Hippocampal formation (tissue), 2 donors: ENCODE measurements at places on chromosomes 2 and 18.

- DNase-seq = peak; percentile 41
Measured at GRCh38 chr2:64017811-64018700, 1.2 kb downstream of the VPS54 start.

GRCh38 chr18:57837917-57838548 is 34.9 kb upstream of the ATP8B1 start:
- no peak for DNase-seq

- DNase-seq = no peak
Measured at GRCh38 chr18:72630991-72631390, 86.8 kb upstream of the CBLN2 start.

- no peak for DNase-seq
Measured at GRCh38 chr2:195985741-195986140, 82.9 kb downstream of the DNAH7 start.

GRCh38 chr2:9744256-9745004 is 98.8 kb upstream of the TAF1B start:
- DNase-seq = no peak

GRCh38 chr2:196482119-196483065 is 157.1 kb upstream of the CCDC150 start:
- DNase-seq = no peak

DNA sequence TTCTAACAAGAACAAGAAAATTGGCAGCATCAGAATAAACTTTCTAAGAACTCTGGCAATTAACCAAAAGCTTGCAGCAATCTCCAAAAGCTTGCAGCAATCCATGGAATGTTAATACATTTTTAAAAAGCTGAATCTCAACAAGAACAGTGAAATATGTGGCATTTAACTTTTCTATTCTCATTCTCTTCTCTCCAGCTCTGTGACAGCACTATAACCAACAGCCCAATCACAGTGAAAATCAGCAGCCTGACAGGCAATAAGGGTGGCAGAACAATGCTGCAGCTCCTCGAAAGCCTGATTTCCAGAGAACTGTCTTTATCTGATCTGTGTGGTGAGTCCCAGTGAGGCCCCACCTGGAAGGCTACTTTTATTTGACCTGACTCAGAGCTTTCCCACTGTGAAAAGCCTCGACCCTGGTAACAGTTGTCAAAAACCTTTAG is 60.0 kb downstream of the TMEM131 start:
- DNase-seq = no peak

- DNase-seq = no peak
Measured at GRCh38 chr2:85804583-85804982, 50.8 kb downstream of the ATOH8 start.

DNA sequence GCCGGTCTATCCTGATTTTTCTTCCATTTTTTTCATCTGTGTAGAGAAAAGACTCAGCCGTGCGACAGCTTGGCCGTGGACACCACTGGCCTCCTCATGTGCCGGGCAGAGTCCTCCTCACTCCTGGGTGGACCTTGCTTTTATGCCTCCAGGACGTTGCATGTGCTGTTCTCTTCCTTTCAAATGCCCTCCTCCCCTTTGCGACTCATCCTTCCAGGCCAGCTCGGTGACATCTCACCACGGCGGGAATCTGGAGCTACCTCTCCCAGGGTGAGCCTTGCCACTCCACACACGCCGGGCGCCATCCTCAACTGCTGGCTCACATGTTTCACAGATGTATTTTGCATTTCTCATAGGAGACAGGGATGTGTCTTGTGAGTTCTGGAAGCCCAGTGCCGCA is 198.5 kb upstream of the HDAC4 start:
- DNase-seq = no peak

- no peak for DNase-seq
Measured at GRCh38 chr2:154992826-154993225, 294.3 kb downstream of the KCNJ3 start.

DNA sequence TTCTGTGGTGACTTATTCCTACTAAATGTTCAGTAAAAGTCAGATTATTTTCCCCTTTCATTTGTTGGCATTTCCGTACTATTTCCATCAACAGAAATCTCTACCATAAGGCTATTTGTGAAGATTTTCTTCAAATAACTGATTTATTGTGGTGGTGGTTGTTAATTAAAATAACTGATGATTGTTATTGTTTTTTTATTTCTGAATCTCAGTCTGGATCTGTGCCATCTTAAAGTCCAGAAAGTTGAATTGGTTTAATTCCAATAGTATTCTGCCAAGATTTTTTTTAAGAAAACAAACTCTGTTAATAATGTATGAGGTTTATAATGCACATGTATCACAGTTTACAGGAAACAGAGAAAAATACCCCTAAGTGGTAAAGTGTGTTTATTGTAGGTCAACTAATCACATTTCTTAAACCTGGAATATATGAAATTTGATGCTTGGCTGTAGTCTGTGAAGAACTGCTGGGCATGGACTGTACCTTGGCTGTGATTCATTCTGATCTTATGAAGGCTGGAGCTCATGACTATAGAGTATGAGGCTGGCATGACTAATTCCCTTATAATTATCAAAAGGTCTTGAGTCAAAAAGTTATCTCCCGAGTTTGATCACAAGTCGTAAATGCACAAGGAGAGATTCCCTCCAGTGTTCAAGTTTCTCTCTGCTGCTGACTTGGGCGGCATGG is 134.2 kb upstream of the RND3 start:
- DNase-seq = no peak

DNA sequence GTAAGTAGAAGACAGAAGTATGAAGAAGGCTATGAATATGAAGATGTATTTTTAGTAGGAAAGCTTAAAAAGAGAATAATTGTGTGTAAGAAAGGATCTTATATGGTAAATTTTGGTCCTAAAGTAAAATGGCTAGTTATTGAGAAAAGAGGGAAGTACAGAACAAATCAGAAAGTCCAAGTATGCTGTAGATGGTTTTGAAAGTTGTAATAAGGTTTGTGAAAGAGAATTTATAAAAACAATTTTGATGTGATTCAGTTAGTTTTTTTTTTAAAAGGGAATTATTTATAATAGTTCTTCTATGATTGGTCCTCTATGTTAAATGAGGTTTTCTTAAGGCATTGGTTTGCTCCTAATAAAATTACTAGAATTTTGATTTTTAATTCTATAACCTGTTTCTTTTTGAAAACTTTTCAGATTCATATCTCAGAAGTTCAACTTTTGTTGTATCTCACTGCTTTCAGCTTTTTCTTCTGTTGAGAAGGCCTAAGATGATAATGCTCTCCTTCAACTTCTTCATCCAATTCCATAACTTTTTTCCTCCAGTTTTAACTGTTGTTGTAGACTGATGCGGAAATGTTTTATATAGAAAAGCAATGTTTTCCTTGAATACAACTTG is 322.7 kb downstream of the NOL4 start:
- DNase-seq = no peak

GRCh38 chr2:203869223-203870042 is 1.9 kb downstream of the CTLA4 start:
- no peak for DNase-seq

GRCh38 chr2:172200495-172201085 is 97.9 kb upstream of the DLX2 start:
- DNase-seq = no peak

- no peak for DNase-seq
Measured at GRCh38 chr2:232976666-232977437, 36.2 kb downstream of the NGEF start.

- no peak for DNase-seq
Measured at GRCh38 chr2:216710551-216711301, 15.4 kb upstream of the IGFBP5 start.

- no peak for DNase-seq
Measured at GRCh38 chr2:160368988-160369930, 124.3 kb downstream of the RBMS1 start.

DNA sequence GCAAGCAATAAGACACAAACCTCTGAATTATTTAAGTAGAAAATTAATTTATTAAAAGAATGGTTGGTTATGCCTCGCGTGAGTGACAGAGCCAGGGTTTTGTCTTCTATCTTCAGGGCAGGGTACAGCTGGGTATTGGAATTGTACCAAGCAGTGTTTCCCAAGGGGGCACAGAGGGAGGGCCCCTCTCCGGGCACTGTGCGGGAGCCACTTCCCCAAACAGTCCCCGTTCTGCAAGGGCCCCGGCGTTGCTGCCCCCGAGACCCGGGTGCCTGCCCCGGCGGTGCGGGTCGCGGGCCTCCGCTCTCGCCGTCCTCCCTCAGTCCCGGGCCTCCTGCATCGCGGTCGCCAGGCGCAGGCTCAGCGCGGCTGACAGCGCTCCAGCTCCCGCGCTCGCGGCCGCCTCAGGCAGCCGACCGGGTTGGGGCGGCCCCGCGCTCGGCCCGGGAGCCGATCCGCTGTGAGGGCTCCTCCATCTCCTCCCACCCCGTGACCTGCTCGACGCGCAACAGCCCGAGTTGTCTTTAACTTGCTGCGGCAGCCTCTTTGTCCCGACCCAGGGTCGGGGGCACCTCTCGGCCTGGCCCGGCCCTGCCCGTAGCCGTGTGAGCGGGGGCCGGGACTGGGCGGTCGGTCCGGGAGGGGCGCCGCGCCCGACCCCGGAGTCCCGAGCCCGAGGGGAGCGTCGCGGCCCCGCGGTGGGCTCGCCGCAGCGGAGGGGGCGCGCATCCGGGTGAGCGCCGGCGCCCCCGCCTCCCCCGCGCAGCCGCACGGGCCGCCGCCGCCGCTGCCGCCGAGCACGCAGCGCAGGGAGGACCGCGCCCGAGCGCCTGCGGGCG is 620 bp upstream of the GALNT1 start:
- DNase-seq = peak; percentile 70

GRCh38 chr2:8022908-8023640 is 658.8 kb upstream of the ID2 start:
- DNase-seq = no peak

- no peak for DNase-seq
Measured at GRCh38 chr18:905307-905947, 756 bp downstream of the ADCYAP1 start.

DNA sequence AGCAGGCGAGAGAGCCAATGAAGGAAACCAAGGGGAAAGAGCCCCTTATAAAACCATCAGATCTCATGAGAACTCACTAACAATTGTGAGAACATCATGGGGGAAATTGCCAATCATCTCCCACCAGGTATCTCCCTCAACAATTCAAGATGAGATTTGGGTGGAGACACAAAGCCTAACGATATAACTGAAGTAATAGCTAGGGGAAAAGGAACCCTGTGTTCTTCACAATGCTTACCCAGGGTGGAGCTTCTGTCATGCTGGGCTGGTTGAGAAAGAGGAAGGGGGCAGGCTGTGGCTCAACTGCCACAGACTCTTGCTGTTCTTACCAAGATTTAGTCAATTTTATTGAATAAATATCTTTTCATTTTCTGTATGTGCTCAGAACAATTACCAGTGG is 392.1 kb upstream of the HS6ST1 start:
- DNase-seq = no peak

- no peak for DNase-seq
Measured at GRCh38 chr2:240355962-240356361, 79.5 kb upstream of the GPC1 start.

- no peak for DNase-seq
Measured at GRCh38 chr2:201223089-201224073, 37.0 kb upstream of the CASP8 start.

DNA sequence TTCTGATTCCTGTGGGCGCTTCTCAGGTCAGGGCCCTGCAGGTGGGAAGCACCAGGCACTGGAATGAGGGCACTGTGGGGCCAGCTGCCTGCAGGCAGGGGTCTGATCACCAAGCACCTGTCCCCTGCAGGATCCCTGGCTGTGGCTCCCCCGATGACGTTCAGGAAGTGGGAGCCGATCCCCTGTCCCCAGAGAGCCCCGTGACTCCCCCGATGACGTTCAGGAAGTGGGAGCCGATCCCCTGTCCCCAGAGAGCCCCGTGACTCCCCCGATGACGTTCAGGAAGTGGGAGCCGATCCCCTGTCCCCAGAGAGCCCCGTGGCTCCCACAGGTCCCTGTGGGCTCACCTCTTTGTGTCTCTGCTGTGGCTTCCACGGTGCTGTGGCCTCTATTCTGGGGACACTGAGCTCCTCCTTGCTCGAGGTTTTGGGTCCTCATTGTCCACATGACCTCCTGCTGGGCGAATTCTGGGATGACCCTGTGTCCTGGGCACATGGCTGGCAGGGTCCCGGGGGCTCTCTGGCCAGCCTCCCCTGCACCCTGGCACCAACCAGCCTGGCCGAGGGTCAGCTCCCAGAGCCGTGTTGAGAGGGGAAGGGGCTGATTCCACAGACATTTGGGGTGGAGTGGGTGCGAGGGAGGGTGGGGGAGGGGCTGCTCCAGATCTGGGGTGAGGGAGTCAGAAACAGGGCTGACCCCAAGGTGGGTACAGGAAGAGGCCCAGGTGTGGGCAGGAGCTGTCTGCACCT is 4.8 kb downstream of the NEU4 start:
- DNase-seq = no peak

GRCh38 chr2:238557431-238557830 is 130.7 kb downstream of the ASB1 start:
- no peak for DNase-seq

DNA sequence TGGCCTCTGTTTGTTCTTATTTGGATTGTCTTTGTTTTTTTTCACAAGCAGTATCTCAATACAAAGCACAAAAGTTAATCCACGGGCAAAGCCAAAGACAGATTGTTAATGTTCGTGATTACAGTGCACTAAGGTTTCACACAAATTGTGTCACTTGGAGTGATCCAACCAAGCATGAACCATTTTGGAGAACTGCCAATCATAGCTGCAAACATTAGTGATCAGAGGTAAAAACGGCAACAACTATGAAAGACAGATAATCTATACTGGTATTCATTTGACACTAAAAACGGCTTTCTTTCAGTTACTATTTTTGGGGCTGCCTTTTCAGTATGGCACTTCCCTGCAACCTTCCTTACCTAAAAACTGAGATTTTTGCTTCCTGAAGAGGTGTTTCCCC is 213.1 kb upstream of the GULP1 start:
- no peak for DNase-seq

DNA sequence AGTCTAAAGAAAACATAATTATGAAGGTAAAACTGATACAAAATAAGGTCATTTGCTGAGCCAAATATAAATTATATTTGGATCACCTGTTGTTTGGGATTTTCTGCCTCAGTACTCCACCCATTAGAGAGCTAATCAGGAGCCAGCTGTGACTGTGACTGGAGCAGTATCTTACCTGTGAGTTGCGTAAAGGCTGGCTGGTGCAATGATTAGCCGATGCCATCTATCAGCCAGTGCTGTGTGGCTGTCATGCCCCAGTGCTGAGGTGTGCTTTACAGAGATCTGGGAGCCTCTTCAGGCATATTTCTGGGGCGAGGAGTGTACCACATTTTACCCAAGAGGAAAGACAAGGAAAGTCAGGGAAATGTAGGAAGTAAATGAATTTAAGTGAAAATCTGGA is 191.8 kb downstream of the LRRTM1 start:
- DNase-seq = no peak

DNA sequence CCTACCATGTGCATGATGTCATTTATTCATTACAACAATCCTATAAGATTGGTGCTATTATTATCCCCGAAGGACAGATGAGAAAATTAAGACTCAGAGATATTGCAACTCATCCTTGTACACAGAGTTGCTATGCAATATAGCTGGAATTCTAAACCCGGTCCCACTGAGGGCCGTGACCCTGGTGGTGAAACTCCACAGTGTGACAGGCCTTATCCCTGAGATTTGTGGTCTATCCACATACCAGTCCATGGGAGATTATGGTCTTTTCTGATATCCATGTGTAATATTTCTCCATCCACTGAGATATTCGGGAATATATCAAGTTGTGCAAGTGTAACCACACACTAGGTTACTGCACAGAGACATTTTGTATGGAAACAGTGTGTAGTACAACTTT is 305.2 kb downstream of the TXNL1 start:
- no peak for DNase-seq
